ENCODE measurements at places on chromosomes 7 and 10.

GRCh38 chr7:28953633-28954032 is 4.5 kb downstream of the TRIL start:
- DNase-seq = no peak

DNA sequence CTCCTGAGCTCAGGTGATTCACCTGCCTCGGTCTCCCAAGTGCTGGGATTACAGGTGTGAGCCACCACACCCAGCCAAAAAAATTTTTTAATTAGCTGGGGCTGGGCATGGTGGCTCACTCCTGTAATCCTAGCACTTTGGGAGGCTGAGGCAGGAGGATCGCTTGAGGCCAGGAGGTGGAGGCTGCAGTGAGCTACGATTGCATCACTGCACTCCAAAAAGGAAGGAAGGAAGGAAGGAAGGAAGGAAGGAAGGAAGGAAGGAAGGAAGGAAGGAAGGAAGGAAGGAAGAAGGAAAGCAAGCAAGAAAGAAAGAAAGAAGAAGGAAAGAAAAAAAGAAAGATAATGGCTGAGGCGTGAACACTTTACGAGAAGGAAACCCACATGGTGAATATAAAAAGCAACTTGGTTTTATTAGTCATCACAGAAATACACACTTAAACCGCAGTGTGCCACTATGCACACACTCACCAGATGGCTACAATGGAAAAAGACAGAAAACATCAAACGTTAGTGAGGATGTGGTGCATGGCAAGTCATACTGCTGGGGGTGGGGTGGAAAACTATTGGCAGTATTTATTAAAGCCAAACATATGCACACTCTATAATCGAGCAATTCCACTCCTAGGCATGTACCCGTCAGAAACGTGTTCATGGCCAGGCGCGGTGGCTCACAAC is 4.4 kb upstream of the CCL26 start:
- DNase-seq = peak; percentile 73

- no peak for DNase-seq
These were observed 134.3 kb downstream of the ARL4A start for GRCh38 chr7:12821746-12822145.

DNA sequence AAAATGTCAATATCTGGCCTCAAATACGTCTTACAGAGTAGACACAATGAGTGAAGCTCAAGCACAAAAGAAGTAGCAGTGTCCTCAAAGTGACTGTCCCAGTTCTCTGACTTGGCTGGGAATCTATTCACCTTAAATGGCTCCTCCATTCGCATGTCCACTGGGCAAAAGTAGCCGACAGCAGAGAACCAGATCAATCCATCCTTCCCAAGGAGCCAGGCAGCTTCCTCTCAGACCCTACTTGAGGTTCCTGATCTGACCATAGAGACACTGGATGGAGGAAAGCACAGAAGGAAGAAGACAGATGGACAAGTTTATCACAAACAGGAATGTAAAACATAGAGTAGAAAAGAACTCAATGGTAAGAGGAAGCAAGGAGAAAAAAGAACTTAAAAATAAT is 53.5 kb downstream of the CDK6 start:
- no peak for DNase-seq

GRCh38 chr7:43914795-43915194 is 8.4 kb upstream of the URGCP start:
- no peak for DNase-seq

DNA sequence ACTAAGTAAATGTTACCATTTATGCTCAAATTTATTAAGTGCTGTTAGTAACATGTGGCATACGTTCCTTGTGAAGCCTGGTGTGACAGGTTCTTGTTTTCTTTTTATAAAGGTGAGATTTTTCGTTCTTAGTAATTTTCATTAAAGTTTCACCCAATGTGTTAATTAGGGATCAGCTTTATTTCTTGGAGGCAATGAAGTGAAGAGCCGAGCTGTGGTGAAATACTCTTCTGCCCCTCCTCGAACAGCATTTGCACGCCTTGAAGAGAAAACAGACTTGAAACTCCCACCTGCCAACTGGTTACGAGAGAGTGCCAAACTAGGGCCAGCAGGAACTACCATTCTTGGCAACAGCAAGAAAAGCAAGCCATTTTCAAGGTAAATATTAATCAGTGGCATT is 1.5 kb downstream of the EDRF1 start:
- no peak for DNase-seq

- DNase-seq = no peak
These were observed 184.4 kb upstream of the LYZL2 start for GRCh38 chr10:30813872-30814481.

Data from activated CD4-positive, alpha-beta T cell treated with anti-CD3 and anti-CD28 coated beads for 48 hours (primary cell).